ENCODE measurements at places on chromosomes 3 and 15.

DNA sequence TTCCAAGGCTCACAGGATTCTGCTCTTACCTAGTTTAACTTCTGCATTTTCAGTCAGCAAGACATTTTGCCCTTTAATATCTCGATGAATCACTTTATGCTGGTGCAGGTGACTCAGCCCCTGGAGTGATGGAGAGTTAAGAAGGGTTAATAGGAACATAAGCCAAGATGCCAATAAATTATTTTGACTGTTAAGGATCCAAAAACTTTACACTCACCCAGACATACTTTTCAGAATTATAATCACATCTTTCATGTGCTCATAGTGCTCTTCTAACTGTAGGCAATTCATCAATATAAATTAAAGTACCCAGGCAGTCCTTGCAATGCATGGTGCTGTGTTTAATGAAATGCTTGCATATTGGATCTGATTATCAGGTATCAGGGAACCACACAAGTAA is 164.1 kb upstream of the SLC2A2 start:
- DNase-seq = no peak

DNA sequence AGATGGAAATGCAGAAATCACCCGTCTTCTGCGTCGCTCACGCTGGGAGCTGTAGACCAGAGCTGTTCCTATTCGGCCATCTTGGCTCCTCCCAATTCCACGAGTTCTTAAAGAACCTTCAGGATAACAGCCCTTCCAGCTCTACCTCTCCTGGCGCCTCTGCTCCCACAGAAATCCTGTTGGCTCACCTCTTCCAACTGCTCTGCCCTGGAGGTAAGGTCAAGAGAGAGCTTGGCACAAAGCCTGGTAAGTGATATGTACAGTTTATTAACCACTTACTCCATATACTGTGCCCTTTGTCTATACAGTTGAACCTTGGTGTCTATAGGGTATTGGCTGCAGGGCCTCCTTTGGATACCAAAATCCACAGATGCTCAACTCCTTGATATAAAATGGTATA is 17.8 kb upstream of the FGF12 start:
- DNase-seq = no peak

- DNase-seq = no peak
Observed at GRCh38 chr3:94862703-94863102, 799.8 kb downstream of the NSUN3 start.

DNA sequence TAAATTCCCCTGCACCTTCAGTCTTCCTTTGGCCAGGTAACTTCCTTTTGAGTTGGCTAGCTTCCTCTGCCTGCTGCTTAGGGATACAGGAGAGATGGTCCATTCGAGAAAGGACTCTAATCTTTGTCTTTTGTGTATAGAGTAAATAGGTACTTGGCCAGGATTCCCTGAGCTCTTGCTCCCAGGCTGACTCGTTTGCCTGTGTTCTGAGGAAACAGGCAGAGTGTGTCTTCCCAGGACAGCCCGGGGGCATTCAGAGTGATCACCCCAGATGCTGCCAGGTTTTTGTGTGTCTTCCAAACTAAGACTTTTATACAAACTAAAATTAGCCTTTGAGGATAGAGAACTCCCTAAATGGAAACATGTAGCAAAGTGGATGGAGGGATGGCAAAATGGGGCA is 39.5 kb downstream of the TMEM108 start:
- DNase-seq = no peak

- no peak for DNase-seq
Observed at GRCh38 chr3:86658876-86659275, 332.1 kb downstream of the VGLL3 start.

GRCh38 chr3:183862610-183863009 is 22.1 kb downstream of the PARL start:
- no peak for DNase-seq

DNA sequence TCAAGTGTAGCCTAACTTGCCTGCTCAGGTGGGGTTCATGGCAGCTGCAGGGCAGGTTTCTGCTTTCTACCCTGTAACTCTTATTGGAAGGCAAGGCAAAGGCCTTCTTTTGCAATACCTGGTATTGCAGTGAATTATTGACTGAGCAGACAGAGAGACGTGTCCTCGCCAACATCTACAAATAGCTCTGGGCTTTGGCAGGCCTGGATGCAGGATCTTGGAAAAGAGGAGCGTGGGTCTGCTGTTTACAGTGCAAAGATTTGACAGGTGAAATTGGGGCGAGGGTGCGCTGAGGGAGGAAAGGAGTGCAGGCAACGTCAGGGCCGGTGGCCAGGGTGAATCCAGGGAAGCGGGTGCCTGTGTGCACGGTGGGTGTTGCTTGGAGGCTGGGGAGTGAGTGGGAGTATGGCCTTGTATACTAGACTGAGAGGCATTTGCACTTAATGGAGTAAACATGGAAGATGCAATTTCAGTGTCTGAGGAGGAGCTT is 44.5 kb downstream of the ST6GAL1 start:
- no peak for DNase-seq

GRCh38 chr15:36109943-36110658 is 469.3 kb upstream of the CDIN1 start:
- no peak for DNase-seq

DNA sequence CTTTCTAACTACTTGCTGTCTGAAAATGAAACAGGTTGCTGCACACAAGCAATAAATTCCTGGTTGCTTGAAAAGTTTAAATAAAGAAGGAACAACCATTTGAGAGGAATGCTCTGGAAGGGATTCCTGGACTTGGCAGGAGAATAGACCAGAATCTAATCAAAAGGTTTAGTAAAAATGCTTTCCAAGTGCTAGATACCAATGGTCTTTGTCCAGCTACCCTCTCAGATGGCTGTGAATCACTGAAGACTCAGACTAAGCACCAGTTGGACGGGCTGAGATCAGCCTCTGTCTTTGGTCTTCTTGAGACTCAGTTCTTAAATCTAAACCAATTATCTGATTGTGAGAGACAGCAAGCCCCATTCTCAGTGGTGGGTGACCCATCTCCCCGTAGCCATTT is 27.7 kb upstream of the LPP start:
- no peak for DNase-seq

GRCh38 chr15:100772478-100772877 is 107.2 kb upstream of the ALDH1A3 start:
- DNase-seq = no peak

DNA sequence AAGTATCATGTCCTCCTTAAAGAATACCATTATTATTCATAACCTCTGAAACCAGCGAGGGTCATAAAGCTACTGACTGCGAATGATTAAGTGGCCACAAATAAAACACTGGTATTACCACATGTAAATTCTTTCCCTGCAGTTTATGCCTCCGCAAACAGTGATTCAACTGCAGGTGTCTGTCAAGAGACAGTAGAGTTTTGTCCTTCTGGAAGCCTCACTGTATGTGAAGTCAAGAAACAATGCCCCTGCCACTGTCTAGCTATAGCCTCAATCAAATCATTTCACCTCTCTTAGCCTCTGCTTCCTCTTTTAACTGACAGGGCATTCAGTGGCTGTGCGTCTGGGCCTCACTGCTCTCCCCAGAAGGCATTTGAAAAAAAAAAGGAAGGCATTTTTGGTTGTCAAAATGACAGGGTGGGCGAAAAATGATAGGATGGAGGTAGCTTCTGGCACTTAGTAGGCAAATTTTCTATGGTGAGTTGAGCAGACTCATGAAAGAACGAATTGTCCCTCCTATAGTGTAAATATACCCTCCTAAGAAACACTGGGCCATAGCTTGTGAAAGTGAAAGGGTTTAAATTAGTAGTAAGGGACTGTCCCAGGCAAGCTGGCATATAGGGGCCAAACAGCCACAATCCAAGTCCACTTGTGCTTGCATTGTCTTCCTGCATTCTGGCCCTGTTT is 66.7 kb downstream of the FILIP1L start:
- no peak for DNase-seq

GRCh38 chr3:73848173-73848906 is 223.6 kb upstream of the PDZRN3 start:
- no peak for DNase-seq

DNA sequence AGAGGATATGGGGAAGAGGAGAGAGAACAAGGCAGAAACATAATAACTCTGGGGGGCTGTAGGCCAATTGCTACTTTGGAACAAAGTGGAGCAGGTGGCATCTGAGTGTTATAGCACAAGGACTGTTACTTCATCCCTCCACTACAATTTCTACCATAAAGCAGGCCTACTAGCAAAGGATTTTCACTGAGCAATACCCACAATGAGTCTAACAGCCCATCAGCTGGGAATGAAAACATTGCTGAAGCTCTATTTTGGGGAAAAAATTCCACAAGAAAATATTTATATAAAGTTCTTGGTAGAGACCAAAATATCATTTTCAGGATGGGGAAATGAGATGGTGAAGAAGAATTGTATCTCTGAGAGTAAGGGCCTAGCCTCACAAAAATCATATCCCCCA is 3.6 kb upstream of the SHC4 start:
- no peak for DNase-seq

DNA sequence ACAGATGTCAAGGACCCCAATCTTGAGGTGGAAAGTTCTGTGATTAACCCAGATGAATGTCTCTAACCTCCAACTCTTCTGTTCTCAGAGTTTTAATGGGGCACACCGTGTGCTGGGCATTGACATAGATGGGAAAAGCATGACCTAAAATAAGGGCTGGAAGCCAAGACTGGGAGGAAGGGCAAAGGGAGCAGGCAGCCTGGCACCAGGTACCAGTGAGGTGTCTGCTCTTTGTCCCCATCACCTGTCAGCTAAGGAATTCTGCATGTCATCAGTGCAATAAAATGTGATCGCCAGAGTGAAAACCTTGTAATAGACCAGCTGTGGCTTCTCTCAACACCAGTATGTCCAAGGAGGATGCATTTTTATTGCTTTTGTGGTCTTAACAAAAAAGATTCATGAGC is 143.5 kb upstream of the TPM1 start:
- no peak for DNase-seq

GRCh38 chr15:63392361-63393009 is 10.8 kb upstream of the CA12 start:
- DNase-seq = no peak

All from right kidney (tissue), 9 donors.